ENCODE measurements at places on chromosomes 1 and 21. TPM values are rescaled to one million over a fixed set of nuclear protein-coding genes. Genes with fewer than 3 reads are reported as not detected.

DNA sequence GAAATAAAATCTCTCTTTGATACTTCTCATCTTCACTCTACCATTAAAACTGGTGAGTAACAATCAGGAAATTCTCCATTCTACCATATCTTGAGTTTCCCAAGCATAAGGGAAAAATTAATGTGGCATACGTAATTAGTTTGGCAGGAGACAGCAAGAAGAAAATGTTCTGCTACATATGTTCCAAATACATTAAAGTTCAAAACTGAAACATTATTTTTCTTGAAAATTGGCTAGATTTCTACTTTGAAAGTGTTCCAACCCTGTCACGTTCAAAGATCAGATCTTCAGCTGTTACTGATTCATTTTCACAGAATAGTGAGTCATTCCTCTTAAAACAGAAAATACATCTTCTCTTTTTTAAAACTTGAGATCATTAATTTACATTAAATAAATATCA, 48.5 kb downstream of the PIGK start:
- DNase-seq = no peak

ZBTB7B gene
- 17.4 TPM for polyA plus RNA-seq

OR2G3 gene
- polyA plus RNA-seq = not detected

- peak; percentile 16 for DNase-seq
These were observed 705 bp downstream of the UROD start for GRCh38 chr1:45012639-45013278.

- no peak for DNase-seq
These were observed 11.4 kb downstream of the ZBTB48 start for GRCh38 chr1:6591222-6591621.

ZNF436 gene
- polyA plus RNA-seq = 27.9 TPM

DNA sequence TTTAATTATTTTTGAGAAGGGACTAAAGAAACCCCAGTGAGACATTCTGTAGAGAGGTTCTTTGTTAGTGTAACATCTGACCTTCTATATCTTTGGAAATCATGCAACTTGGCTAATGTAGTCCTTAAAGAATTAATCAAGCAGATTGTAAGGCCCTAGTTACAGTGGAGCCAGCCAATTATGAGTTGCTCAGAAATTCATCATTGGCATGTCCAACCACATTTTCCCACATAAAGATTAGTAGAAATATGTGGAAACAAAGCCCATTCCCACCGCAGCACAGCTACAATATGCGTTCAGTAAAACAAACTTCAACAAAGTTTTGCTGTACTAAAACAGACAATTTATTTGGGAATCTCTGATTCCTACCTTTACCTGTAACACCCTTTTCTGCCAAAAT, 27.8 kb downstream of the WNT2B start:
- no peak for DNase-seq

GRCh38 chr1:45205011-45205909, 1.1 kb downstream of the ZSWIM5 start:
- DNase-seq = peak; percentile 28

DNA sequence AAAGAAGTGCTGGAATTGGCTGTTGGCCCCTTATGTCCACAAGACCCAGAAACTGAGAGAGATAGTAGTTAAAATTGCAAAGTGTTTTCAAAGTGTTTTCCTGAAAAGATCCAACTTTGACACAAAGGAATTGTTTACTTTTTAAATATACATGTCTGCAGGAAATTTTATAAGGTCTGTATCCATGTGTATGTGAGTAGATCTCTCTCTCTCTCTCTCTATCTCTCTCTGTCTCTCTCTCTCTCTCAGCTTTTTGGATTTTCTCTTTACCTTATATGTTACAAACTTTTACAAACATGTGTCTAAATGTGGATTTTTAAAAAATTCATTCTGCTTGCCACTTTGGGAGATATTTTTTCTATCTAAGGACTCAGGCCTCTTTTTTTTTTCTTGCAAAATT, 358.6 kb downstream of the SIPA1L2 start:
- DNase-seq = no peak

DNA sequence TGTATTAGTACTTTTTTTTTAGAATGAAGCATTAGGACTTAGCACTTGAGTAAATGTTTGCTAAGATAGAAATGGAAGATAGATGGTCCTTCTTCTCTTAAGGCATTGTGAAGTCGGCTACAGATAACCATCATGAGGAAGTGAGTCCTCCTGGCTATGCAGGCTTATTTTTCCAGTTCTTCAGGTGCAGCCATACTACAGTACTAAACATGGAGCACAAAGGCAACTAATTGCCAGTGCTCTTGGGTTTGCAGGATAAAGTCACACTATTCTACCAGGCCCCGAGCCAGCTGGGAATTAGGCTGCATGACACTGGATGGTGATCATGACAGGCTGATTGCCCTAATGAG, 197.3 kb upstream of the SGIP1 start:
- no peak for DNase-seq

TSPEAR gene
- 1.2 TPM for polyA plus RNA-seq

- no peak for DNase-seq
These were observed 41.1 kb upstream of the TNFRSF1B start for GRCh38 chr1:12125422-12126355.

- DNase-seq = no peak
These were observed 225.2 kb upstream of the LYPLAL1 start for GRCh38 chr1:218948446-218948845.

INSRR gene
- 1.7 TPM for polyA plus RNA-seq

GRCh38 chr1:147497826-147498225, 43.5 kb upstream of the BCL9 start:
- DNase-seq = no peak

DNA sequence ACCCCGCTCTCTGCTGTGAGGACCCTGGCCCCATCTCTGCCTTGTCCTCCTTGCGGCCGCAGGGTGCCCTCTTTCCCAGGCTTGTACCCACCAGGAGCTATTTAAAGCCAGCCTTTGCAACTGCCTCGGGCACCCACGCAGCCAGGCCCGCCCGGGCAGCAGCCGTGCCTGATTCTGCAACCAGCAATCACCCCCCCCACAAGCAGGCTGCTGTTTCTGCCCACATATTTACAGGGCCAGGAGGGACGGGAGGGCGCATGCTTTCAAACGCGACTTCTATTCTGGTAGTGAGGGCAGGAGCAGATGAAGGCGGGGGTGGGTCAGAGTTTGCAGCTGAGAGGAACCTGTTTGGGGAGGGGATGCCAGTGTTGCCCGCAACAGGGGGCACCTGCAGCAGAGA, 13.6 kb downstream of the GABRD start:
- DNase-seq = no peak

SRM gene
- polyA plus RNA-seq = 55.3 TPM

- DNase-seq = no peak
These were observed 5.1 kb downstream of the TMEM51 start for GRCh38 chr1:15158506-15159165.

DNA sequence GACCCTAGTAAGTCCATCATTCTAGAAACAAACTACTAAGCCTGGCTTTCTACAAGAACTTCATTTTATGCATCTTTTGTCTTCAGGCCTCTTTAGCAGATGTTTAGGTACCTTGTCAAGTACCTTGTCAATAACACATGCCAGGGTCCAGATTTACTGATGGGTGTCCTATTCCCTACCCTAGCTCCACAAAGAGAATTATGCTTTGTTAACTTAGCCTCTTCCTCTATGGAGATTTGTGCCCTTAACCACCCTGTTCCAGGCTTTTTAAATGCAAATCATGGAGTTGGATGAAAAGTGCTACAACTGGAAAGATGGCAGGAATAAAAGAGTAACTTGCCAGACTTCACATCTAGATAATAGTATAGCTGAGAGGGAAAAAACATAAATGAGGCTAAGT, 42.7 kb downstream of the SPATA46 start:
- DNase-seq = no peak

DNA sequence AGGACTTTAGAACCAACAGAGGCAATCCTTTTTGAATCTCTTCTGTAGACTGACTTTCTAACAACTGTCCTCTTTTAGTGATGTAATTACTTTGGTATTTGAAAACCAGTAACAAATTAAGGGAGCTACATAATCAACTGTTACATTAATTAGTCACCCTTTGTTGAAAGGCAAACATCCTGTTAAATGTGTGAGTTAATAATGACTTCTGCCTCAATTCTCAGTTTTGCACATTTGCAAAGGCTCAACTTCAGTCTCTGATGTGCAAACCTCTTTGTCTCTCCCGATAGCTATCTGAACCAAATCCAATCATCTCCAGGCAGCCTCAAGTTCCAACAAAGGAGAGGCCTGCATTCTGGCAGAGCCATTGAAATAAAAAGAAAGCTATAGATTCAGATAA, 135.4 kb upstream of the C8B start:
- no peak for DNase-seq

GRCh38 chr21:44924606-44925377, 4.1 kb upstream of the ITGB2 start:
- DNase-seq = no peak

DNA sequence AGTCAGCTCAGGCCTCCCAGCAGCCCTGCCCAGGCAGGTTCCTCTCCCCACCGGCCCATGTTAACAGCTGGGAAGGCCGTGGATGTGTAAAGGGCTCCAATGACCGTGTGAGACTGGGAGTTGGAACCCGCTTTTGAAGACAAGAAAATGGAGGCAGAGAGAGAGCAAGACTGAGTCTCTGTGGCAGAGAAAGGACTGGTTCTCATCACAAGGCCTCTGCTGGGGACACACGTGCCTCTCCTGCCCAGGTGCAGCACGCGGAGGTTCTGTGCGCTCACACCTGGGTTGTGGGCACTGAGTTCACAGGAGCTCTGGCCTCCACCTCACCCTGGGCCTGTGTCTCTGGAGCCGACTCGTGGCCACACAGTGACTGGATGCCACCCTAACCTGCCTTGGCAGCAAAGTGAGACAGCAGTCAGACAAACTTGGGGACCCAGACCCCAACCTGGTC, 27.0 kb downstream of the RUNX3 start:
- DNase-seq = no peak

GSTM3 gene
- 237 TPM for polyA plus RNA-seq

OVAAL gene
- not detected for polyA plus RNA-seq

DNA sequence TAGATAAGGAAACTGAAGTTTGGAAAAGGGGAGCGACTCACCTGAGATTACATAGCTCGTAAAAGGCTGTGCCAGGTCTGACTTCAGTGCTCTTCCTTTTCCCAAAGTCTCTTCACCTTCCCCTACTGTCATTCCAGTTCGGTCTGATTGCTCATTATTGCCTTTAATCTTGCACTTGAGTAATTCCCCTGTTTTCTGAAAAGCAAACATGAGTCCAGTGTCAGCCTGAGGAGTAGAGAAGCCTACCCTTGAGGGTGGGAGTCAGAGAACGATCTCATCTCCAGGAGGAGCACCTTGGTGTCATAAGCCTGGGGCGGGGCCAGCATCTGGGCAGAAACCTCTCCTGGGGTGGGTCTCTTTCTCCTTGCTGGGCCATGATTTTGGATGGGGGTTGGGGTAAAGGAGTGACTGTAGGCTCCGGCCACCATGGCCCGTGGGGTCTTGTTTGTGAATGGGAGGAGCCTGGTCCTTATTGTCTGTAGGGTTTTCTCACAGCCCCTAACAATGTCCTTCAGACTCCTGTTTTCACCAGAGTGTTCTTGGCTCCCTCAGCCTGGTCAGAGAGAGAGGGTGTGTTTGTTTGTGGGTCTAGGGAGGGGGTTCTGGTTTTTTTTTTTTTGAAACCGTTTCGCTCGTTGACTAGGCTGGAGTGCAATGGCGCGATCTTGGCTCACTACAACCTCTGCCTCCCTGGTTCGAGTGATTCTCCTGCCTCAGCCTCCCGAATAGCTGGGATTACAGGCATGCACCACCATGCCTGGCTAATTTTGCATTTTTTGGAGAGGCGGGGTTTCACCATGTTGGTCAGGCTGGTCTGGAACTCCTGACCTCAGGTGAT, 6.0 kb downstream of the VANGL2 start:
- DNase-seq = no peak

GRCh38 chr1:63509718-63510117, 13.3 kb downstream of the ITGB3BP start:
- DNase-seq = no peak

DNA sequence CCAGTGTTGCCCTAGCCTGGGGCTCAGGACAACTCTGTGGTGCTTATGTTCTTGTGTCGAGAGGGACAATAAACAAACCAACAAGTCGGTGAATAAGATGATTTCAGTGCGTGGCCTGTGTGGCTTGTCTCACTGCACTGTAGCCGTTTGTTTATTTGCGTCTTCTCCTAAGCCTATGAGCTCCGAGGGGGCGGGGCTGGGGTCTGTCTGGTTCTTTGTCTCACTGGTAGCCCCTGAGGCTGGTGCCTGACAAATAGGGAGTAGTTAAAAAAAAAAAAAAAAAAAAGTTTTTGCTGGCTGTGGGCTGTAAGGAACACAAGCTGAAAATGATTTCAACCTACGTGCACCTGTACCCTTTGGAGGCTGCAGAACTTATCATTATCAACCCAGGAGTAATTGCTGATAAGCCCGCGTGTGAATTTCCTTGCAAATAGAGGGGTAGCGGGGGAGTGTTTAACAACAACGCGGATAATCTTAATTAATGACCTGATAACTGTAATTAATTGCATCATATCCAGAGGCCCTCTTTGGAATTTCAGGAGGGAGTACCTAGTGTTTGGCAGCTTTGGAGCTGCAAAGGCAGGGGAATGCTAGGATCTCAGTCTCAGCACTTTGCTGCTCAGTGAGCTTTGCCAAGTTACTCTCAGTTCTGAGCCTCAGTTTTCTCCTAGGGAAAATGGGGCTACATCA, 925 bp upstream of the ARHGEF10L start:
- DNase-seq = no peak

UBL4B gene
- polyA plus RNA-seq = not detected

- DNase-seq = no peak
These were observed 29.8 kb downstream of the AGT start for GRCh38 chr1:230684146-230684545.

DNA sequence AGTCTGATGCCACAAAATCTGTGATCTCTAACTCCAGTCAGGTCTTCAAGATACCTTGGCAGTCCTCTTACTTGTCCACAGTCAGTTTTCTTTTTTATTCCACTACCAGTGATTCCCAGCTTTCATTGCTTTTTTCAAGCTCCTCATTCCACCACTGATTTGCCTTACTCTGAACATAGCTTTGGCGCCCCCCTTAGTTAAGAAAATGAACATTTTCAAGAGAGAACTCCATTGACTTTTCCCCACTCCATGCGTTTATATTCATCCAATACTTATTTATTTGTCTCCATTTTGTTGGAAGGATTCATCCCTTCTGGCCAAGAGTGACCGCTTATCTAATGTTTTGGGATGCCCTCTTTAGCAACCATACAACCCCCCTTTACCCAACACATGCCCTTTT, 33.9 kb upstream of the IPO9 start:
- no peak for DNase-seq

- peak; percentile 64 for DNase-seq
These were observed 90.1 kb upstream of the IRF2BP2 start for GRCh38 chr1:234699795-234700665.

- no peak for DNase-seq
These were observed 15.5 kb downstream of the PRKCZ start for GRCh38 chr1:2065699-2066098.

PLA2G2D gene
- not detected for polyA plus RNA-seq

UBE2U gene
- not detected for polyA plus RNA-seq

PEAR1 gene
- polyA plus RNA-seq = 21.5 TPM

EYA3 gene
- 55.7 TPM for polyA plus RNA-seq

MAEL gene
- 2.4 TPM for polyA plus RNA-seq

GRCh38 chr1:41783189-41783639, 135.5 kb downstream of the HIVEP3 start:
- DNase-seq = no peak

GRCh38 chr1:19426294-19427086, 58.8 kb downstream of the CAPZB start:
- no peak for DNase-seq

SLC35F3 gene
- 0.66 TPM for polyA plus RNA-seq

Data from right renal pelvis (tissue), 4 donors.